ENCODE measurements at places on chromosomes 5 and 9.

DNA sequence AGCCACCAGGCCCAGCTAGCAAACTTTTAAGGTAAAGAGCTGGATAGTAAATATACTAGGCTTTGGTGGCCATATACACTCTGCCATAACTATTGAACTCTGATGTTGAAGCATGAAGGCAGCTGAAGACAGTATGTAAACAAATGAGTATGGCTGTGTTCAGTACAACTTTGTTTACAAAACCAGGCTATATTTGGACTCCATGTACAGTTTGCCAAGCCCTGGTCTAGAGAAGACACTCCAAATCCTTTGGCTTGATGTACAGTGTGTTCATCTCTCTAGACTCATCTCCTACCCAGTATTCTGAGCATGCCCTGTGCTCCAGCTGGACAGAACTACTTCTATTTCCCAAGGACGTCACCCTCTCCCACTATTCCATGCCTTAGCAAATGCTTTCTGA, 54.3 kb upstream of the MEGF10 start:
- no peak for DNase-seq

- DNase-seq, result no peak
These were observed 339.7 kb downstream of the RAB3C start for GRCh38 chr5:58922461-58923171.

DNA sequence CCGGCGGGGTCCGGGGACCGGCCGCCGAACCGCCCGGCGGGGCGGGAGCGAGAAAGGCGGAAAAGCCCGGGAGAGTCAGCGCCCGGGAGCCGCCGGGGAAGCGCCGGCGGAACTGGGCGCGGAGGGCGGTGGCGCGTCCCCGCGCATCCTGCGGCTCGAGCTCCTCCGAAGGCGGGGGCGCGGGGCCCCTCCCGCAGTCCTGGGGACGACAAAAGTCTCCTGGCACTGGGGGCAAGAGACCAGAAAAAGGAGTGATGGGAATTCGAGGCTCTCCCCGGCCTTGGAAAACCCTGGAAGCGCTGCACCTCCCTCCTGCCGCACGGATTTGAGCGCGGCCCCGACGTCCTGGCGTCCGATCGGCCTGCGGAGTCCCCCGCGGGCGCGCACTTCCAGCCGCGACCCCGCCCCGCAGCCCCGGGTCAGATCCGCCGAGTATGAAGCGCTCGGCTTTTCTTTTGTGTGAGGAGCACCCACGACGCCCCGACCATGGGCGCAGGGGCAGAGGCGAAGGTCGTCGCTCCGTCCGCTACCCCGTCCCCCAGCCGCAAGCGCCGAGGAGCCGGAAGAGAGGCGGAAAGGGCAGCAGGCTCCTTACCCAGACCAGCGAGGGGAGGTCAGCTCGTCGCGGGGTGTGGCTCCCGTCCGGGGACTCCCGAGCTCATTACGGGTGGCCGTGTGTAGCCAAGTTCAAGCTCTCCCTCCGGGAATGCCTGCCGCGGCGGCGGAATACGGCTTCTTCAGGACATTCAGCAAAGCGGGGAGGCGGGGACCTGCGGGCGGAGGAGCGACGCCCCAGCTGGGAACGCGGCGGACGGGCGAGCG, at the start of gene EPB41L4A:
Gene EPB41L4A, minus strand, starts transcription at position 114 of the 822 bp plus-strand sequence. CDS start 238 bp downstream, outside the sequence.
- no peak for DNase-seq

DNA sequence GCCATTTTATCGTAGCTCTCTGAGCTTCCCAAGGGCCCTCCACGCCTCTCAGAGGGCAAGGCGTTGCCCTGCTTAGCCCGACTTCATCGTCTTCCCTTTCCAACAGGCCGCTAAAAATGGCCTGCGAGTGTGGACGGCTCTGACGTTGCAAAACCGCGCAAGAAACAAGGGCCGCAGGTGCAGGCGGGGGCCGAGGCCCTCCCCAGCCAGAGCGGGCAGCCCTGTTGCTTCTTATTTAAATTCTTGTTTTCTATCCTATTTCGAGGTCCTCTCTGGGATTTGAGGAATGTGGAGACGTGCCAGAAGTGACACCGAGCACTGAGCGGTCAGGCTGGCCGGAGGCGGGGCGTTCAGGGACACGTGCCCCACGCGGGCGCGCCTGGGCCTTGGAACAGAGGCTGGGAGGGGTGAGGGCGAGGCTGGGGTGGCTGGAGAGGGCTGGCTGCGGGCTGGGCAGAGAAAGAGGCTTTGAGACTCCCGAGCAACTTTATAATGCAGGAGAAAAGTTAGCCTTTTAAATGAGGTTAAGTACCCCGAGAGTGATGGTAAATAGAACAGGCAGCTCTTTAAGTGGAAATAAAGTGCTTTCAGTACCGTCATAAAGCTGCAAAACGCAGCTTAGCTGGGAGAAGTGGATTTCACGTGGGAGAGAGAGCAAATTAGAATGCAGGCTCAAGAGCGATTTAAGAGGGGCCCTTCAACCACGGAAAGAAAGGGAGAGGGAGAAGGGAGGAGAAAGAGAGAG, 243.6 kb downstream of the AUH start:
- no peak for DNase-seq
